ENCODE measurements at places on chromosomes 6 and 20. TPM values are rescaled to one million over a fixed set of nuclear protein-coding genes. Genes with fewer than 3 reads are reported as not detected.

Gene PROCR
- 97.8 TPM for total RNA-seq

Gene DDX39B
- total RNA-seq = 291 TPM

Gene CPXM1
- total RNA-seq = not detected

Gene MACROD2
- not detected for total RNA-seq

Gene RFX6
- not detected for total RNA-seq

Gene TGM2
- 10.0 TPM for total RNA-seq

Gene FAM83C
- 3.2 TPM for total RNA-seq

Gene ACTL10
- total RNA-seq = 3.2 TPM

Gene TRDN
- total RNA-seq = not detected

Gene CLPSL2
- total RNA-seq = not detected

Gene STMND1
- total RNA-seq = not detected

Gene GHRH
- not detected for total RNA-seq

Gene ANKRD66
- total RNA-seq = not detected

Gene ADA
- total RNA-seq = 22.1 TPM

Gene C6orf163
- total RNA-seq = 1.1 TPM

Gene NCOA3
- total RNA-seq = 23.2 TPM

Gene COX4I2
- total RNA-seq = not detected

Gene LY6G6C
- 1.5 TPM for total RNA-seq

Gene MRAP2
- 0.46 TPM for total RNA-seq

Gene PPP1R16B
- not detected for total RNA-seq

Gene SEMG1
- total RNA-seq = not detected

Gene EPHA7
- not detected for total RNA-seq

Gene RAB32
- total RNA-seq = 47.6 TPM

Gene CCN6
- total RNA-seq = 0.14 TPM

Gene CNPY3
- 32.7 TPM for total RNA-seq

Gene PPP1R14C
- total RNA-seq = 94.6 TPM

Gene AK9
- total RNA-seq = 1.5 TPM

Gene DCBLD1
- total RNA-seq = 28.8 TPM

Gene KHDRBS2
- not detected for total RNA-seq

Gene CGA
- not detected for total RNA-seq

Gene HLA-DRA
- not detected for total RNA-seq

Gene ESR1
- not detected for total RNA-seq

Gene PSORS1C2
- total RNA-seq = 0.33 TPM

Gene SEL1L2
- total RNA-seq = not detected

Gene WFDC10B
- total RNA-seq = not detected

Gene SNX14
- total RNA-seq = 42.5 TPM

Gene MTFR2
- 9.1 TPM for total RNA-seq

Gene LHFPL5
- total RNA-seq = not detected

Gene C6orf15
- total RNA-seq = 0.35 TPM

Gene PAK5
- 0.14 TPM for total RNA-seq
